ENCODE measurements at places on chromosomes 16 and 17.

- peak; percentile 73 for DNase-seq
- no peak overlapping the region for H3K4me3 ChIP-seq
- H3K4me1 ChIP-seq, result no peaks in the 10 kb centered on the region
- no peaks in the 10 kb centered on the region for H3K36me3 ChIP-seq
- H3K27me3 ChIP-seq, result no peaks in the 10 kb centered on the region
- peak overlapping the region; percentile 23 for H3K27ac ChIP-seq
These were observed 3.5 kb downstream of the CTRB1 start for GRCh38 chr16:75222271-75222783.

DNA sequence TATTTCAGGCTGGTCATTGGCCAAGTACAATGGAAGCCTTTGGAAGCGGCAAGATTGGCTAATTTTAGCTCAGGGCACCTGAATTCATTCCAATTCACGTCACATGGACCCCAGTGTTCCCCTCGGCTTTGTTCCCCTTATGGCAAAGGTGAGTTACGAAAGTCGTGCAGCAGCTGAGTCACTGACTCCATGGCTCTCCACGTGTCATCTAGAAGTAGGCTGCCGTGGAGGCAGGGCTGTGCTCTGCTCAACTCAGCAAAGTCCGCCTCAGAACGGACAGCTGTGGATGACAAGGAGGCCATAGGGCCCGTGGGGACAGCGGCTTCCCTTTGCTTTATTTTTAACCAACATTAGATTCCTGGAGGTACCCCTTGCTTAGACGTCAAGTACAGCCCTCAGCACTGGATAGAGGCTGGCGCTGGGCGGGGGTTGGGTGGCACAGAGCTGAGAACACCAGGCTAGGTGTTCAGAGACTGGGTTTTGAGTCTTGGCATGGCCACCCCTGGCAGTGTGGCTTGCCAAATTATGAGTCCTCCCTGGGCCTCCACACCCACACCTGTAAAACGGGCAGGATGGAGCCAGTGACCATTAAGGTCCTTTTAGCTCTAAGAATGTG is 23.6 kb downstream of the ADAD2 start:
- H3K4me1 ChIP-seq, result no peaks in the 10 kb centered on the region
- no peak for DNase-seq
- H3K27ac ChIP-seq, result no peak overlapping the region

- no peak overlapping the region for H3K4me3 ChIP-seq
- no peaks in the 10 kb centered on the region for H3K4me1 ChIP-seq
- no peaks in the 10 kb centered on the region for H3K27me3 ChIP-seq
- H3K27ac ChIP-seq, result no peak overlapping the region
These were observed 13.8 kb downstream of the MSLN start for GRCh38 chr16:774086-775001.

- no peak overlapping the region for H3K4me3 ChIP-seq
- no peaks in the 10 kb centered on the region for H3K27me3 ChIP-seq
These were observed 43.0 kb downstream of the RNF112 start for GRCh38 chr17:19454074-19454473.

GRCh38 chr16:2757344-2757743 is 4.9 kb downstream of the SRRM2 start:
- no peaks in the 10 kb centered on the region for H3K27me3 ChIP-seq
- no peak for DNase-seq
- peaks cover 54% of the 10 kb centered on the region for H3K36me3 ChIP-seq
- no peak overlapping the region for H3K27ac ChIP-seq

DNA sequence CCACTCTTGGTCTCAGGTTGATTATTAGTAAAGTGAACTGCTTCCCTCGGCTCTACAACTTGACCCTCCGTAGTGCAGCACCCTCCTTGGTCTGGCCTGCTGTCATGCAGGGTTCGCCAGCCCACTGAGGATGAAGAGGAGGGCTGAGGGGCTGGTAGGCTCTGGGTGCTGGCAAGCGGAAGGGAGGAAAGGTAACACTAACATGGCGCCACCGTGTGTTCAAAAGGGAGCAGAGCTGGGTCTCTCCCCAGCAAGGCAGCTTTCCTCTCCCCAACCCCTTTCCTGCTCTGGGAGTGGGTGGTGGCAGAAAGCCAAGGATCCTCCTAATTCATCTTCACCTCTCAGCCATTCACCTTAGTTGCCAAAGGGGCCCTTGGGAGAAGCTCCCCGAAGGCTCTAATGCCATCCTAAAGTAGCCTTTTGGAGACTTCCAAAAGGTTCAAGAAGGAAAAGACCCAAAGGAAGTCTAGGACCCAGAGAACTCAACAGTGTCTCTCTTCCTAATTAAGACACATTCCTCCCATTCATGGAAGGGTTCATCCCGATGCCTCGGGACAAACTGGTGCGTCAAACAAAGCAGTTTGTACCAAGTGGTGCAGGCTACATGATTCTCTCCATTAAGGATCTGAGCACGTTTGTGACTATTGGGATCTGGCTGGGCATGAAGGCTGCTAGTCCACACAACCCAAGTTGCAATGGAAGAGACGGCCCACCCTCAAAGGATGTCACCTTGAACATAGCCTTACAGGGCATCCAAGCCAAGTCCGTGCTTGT is 90.8 kb upstream of the TOB1 start:
- H3K4me1 ChIP-seq, result no peaks in the 10 kb centered on the region
- peaks cover 13% of the 10 kb centered on the region for H3K36me3 ChIP-seq
- DNase-seq, result no peak
- H3K4me3 ChIP-seq, result no peak overlapping the region

GRCh38 chr17:77666462-77666861 is 292.0 kb upstream of the TNRC6C start:
- DNase-seq, result no peak
- H3K27me3 ChIP-seq, result no peaks in the 10 kb centered on the region
- no peak overlapping the region for H3K27ac ChIP-seq
- no peak overlapping the region for H3K4me3 ChIP-seq

GRCh38 chr16:3017794-3018506 is at the start of gene CLDN6:
TSS of gene CLDN6 (minus strand) at chr16:3018183. CDS start at chr16:3016021, 2,162 bp downstream.
- no peaks in the 10 kb centered on the region for H3K36me3 ChIP-seq
- H3K27ac ChIP-seq, result no peak within 1 kb of the TSS
- no peak within 1 kb of the TSS for H3K4me3 ChIP-seq
- peaks cover 14% of the 10 kb centered on the region for H3K27me3 ChIP-seq

DNA sequence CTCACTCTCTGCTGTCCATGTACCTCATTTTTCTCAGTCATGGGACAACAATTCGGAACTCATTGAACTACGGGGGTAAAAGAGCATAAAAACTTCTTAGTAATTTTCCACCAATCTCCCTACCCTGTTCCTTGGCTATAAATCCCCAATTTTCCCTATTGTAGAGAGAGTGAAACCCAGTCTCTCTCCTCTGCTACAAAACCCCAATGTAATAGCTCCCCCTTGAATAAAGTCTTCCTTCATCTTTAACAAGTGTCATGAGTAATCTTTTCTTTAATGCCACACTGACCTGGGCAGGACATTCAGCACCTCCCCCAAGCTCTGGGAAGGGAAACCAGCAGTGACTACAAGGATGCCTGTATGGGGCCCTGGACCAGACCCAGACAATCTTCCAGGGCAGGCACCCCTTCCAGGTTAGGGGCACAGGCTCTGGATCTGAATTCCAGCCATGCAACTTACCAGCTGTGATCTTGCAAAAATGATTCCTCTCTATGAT is 10.2 kb upstream of the EIF1 start:
- H3K36me3 ChIP-seq, result no peaks in the 10 kb centered on the region
- H3K27me3 ChIP-seq, result no peaks in the 10 kb centered on the region
- no peak overlapping the region for H3K4me3 ChIP-seq
- H3K4me1 ChIP-seq, result no peaks in the 10 kb centered on the region
- H3K27ac ChIP-seq, result peak overlapping the region; percentile 51
- DNase-seq, result no peak

DNA sequence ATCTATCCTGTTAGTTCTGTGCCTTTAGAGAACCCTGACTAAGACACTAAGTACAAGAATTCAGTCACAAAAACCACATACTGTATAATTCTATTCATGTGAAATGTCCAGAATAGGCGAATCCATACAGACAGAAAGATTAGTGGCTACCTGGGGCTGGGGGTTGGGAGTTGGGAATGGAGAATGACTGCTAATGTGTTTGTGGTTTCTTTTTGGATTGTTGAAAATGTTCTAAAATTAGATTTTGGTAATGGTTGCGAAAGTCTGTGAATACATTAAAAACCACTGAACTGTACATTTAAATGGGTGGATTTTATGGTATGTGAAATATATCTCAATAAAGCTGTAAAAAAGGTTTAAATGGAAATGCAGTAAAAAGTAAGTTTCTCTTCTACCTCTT is 80.4 kb upstream of the AKTIP start:
- H3K4me3 ChIP-seq, result no peak overlapping the region
- H3K27me3 ChIP-seq, result no peaks in the 10 kb centered on the region
- no peaks in the 10 kb centered on the region for H3K4me1 ChIP-seq
- DNase-seq, result no peak
- H3K36me3 ChIP-seq, result no peaks in the 10 kb centered on the region

DNA sequence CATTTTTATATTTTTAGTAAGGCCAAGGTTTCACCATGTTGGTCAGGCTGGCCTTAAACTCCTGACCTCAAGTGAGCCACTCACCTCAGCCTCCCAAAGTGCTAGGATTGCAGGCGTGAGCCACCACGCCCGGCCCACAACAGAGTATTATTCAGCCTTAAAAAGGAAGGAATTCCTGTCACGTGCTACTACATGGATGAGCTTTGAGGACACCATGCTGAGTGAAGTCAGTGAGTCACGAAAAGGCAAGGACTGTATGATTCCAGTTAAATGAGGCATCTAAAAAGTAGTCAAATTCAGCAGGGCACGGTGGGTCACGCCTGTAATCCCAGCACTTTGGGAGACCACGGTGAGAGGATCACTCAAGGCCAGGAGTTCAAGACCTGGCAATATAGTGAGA is 9.7 kb downstream of the CSF3 start:
- peaks cover 71% of the 10 kb centered on the region for H3K36me3 ChIP-seq
- H3K27me3 ChIP-seq, result no peaks in the 10 kb centered on the region
- H3K4me3 ChIP-seq, result no peak overlapping the region

DNA sequence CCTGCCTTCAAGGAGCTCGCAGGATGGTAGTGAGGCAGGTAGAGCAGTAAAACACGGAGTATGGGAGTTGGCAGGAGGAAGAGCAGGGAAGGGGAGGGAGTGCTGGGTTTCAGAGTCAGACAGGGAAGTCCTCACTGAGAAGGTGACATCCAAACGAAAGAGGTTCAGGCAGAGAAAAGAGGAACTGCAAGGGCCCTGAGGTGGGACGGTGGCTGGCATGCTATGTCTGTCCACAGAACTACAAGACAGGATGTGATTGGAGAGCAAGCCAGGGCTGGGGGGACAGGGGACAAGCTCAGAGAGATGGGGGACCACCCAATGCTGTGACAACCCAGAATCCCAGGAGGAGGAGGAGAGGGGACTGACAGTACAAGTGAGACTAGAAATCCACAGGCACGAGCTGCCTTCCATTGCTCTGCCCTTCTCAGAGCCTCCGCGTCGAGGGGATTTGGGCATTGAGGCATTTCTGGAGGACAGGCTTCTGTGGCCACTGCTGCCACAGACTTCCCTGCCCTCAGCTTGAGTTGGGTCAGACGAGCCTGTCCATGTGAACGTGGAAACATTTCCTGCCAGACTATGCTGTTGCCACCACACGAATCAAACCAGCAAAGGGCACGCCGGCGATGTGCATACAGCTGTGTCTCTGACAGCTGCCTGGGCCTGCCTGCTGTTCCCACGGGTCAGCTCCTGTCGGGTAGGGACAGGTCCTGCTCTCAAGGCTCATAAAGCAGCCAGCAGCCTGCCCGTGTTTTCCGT is 100.1 kb downstream of the RAB11FIP4 start:
- H3K27me3 ChIP-seq, result no peaks in the 10 kb centered on the region
- no peak overlapping the region for H3K27ac ChIP-seq
- DNase-seq, result no peak

DNA sequence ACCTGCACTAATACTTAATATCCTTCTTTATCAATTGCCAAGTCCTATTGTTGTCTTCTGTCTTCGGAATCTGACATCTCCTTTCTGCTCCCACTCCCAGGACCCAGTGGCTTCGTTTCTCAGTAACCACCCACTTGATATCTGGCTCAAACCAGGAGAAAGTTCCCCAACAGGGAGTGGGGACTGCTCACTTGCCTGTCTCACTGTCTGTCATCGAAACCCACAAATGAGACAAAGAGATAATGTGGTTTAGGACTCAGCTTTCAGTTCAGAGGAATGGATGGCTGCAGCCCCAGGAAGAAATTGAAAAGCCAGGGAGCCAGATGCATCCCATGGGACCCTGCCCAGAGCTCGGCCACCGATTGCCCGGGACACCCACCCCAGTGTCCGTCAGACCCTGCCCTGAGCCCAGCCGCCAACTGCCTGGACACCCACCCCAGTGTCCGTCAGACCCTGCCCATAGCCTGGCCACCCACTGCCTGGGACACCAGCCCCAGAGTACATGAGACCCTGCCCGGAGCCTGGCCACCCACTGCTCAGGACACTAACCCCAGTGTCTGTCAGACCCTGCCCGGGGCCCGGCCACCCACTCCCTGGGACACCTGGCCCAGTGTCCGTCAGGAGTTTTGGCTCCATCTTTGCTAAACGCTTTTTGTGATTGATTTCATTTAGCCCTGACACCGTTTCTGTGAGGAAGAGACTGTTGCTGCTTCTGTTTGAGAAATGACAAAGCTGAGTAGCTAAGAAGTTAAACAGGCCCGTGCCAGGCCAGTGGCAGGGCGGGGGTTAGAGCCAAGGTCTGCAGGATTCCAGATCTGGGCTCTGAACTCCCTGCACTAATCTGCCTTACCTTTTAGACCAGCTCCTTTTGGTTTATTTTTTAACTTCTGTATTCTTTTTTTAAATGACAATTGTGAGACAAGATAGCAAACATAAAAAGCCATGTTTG is 251.4 kb downstream of the PHKB start:
- H3K4me1 ChIP-seq, result no peaks in the 10 kb centered on the region
- H3K36me3 ChIP-seq, result no peaks in the 10 kb centered on the region

- H3K4me3 ChIP-seq, result no peak overlapping the region
- H3K27ac ChIP-seq, result no peak overlapping the region
- DNase-seq, result no peak
These were observed 46.7 kb downstream of the LMF1 start for GRCh38 chr16:924063-924462.

GRCh38 chr17:35588196-35588920 is 1.2 kb downstream of the AP2B1 start:
- no peaks in the 10 kb centered on the region for H3K36me3 ChIP-seq
- peaks cover 5% of the 10 kb centered on the region for H3K4me1 ChIP-seq
- no peaks in the 10 kb centered on the region for H3K27me3 ChIP-seq
- DNase-seq, result no peak
- H3K4me3 ChIP-seq, result peak overlapping the region; percentile 99

DNA sequence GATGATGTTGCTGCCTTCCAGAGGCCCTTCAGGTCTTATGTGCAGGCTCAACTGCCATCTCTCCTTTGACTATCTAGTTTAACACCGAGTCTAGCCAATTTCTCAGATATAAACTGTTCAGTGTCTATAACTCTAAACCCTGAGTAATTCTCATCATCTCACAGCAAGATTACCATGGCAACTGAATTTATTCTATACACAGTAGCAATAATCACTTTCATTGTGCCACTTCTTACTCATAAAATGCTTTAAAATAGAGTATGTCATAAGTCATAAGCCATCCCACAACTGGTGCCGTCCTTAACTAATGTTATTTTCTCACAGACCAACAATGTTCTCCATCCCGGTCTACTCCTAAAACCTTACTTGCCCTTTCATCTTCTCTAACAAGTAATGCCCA is 45.0 kb downstream of the SYNRG start:
- peaks cover 75% of the 10 kb centered on the region for H3K36me3 ChIP-seq
- H3K4me1 ChIP-seq, result no peaks in the 10 kb centered on the region
- no peaks in the 10 kb centered on the region for H3K27me3 ChIP-seq
- DNase-seq, result no peak
